ENCODE measurements at places on chromosomes 12 and 14.

GRCh38 chr12:24933694-24934407 lies 15.1 kb downstream of the BCAT1 start:
- DNase-seq: no peak

DNA sequence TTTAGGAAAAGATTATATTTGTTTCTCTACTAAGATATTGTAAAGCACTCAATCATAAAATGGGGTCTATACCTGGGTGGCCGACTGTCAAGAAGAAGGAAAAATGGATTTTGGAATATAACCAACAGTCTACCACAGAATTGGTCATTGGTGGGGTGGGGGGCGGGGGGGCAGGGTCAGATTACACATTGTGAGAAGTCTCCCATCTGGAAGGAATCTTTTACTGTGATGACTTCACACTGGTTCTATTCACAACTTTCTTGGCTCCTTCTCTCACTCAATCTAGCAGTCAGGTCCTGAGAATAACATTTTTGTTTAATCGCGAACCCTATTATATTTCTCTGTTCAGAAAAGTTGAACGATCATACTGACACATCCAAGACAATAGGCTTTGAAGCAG lies 8.7 kb upstream of the CLEC4E start:
- no peak for DNase-seq

- DNase-seq: no peak
Measured at GRCh38 chr12:14896521-14897169, 11.0 kb upstream of the MGP start.

DNA sequence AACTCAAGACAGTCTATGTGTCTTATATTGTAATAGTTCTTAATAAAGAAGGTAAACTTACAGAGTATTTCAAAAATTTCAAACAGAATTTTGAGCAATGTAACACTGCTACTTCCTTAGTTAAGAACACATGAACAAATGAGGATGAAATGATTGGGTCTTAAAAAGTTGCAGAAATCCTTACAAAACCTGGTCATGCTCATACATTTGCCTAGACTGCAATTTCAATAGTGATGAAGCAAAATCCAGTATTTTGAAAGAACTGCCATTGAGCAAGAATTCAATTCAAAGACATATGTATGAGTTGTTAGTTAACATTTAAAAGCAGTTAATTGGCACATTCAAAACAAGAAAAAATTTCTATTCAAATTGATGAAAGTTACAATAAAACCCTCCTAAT lies 17.8 kb upstream of the HIF1A start:
- DNase-seq: no peak

DNA sequence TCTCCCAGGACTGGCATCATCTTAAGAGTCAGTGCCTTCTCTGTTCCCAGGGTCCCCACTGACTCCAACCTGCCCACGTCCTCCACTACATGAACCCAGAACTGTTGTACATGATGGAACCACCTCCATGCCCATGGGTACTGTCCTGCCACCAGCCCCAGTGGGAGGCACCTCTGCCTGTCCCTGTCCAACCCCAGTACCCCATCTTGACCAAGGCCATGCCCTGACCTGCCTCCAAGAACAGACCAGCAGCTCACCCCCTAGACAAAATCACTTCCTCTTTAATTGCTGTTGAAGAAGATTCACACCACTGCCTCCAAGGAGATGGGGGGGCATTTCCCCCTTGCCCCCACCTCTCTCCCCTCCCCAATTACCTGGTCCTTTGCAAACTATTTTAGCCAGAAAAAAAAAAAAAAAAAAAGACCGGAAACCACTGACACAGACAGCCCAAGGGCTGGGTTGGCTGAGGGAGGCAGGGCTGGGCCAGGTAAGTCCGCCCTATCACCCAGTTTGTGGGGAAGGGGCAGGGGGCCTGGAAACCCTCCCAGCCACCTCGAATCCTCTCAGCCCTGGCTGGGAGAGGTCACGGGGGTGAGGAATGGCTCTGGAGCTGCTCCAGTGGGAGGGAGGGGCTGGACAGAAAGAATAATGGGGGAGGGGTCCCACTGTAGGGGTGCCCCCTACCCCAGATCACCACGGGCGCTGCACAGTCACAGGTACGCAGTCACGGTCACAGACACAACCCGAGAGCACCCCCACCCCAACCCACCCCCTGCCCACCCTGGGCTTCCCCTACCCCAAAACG lies 13.4 kb downstream of the AGAP2 start:
- DNase-seq: no peak

DNA sequence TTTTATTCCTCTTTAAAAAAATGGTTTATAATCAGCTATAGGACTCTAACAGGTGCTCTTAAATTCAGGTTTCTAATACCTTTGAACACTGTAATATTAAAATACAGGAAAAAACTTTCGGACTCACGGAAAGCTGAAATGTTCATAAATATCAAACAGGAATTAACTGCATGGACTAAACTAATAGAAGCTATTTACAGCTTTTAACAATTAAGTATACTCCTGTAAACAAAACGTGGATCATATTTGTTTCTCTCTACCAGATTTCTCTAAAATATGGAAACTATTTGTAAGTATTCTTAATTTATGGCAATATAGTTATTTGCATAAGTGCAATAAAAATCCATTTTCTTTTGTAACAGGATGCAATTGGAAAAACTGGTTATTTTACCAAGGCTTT lies 108.9 kb upstream of the RESF1 start:
- no peak for DNase-seq

- no peak for DNase-seq
Measured at GRCh38 chr12:6033546-6033945, 88.5 kb upstream of the ANO2 start.

- DNase-seq: no peak
Measured at GRCh38 chr14:66401449-66402095, 84.6 kb upstream of the CCDC196 start.

DNA sequence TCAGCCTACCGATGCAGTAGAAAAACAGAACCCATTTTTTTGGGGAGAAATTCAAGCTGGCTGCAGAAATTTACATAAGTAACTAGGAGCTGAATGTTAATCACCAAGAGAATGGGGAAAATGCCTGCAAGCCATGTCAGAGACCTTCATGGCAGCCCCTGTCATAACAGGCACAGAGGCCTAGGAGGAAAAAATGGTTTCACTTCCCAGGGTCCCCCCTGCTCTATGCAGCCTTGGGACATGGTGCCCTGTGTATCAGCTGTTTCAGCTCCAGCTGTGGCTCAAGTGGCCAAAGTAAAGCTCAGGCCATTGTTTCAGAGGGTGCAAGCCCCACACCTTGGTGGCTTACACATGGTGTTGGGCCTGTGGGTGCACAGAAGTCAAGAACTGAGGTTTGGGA lies 842.5 kb downstream of the FLRT2 start:
- no peak for DNase-seq

- DNase-seq: no peak
Measured at GRCh38 chr12:41907021-41907420, 237.7 kb downstream of the GXYLT1 start.

DNA sequence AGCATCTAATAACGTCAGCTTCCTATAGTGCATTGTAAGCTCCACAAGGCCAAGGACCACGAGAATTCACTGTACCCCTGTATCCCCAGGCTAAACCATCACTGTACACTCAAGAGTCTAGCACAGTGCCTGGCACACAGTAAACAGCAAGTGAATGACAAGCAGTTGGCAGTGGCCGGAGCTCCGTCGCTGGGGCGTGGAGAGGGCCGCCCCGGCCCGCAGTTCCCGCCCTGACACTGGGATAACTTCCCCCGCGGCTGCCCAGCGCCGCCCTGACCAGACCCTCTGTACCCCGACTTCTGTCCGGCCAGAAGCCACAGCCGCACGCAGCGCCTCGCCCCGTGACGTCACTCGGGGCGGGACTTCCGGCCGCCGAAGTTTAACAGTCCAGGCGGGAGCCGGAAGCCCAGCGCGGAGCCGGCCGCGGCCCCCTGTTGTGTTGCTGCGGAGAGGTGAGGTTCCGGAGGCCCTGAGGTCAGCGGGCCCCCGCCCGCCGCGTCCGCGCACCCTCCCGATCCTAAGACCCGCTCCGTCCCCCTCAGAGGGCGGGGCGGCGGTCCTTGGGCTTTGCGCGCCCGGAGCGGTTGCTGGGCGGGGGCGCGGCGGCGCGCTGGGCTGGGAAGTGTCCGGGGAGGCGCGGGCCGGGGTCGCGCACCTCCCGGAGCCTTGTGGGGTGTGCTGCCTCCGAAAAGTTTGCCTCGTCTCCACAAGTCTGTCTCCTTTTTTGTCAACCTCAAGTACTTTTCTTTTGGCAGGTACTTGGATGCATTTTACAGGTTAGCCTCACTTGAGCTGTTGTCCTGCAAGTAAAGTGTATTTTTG lies at the start of gene NEDD1:
NEDD1 (plus strand) TSS at position 409 of the 822 bp plus-strand sequence. CDS start 2,503 bp downstream, outside the sequence.
- peak; percentile 84 for DNase-seq

DNA sequence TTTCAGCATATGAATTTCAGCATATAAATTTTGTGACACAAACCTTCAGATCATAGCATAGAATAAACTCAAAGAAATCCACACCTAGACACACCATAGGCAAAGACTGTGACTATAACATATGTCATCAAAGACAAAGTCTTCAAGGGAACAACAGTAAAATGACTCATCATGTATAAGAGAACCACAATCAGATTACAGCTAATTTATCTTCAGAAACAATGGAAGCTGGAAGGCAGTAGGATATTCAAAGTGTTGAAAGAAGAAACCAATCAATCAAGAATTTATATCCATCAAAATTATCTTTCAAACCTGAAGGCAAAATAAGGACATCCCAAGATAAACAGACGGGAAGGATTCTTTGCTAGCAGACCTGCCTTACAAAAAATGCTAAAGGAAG lies 29.0 kb downstream of the DLK1 start:
- DNase-seq: no peak

DNA sequence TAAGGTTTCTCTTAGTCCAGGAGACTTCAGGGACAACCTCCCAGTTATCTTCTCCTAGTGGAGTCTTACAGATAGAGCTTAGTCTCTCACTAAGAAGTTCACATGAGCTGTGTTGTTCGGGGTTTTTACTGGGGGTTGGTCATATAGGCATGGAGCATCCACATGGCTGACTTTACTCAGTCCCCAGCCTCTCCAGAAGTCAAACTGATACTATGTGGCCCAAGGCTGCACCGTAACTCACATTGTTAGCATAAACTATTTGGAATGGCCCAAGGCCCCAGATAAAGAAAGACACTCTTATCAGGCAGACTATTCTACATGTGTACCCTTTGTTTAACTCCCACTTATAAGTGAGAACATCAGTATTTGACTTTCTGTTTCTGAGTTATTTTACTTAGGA lies 23.2 kb downstream of the GPR137C start:
- no peak for DNase-seq

DNA sequence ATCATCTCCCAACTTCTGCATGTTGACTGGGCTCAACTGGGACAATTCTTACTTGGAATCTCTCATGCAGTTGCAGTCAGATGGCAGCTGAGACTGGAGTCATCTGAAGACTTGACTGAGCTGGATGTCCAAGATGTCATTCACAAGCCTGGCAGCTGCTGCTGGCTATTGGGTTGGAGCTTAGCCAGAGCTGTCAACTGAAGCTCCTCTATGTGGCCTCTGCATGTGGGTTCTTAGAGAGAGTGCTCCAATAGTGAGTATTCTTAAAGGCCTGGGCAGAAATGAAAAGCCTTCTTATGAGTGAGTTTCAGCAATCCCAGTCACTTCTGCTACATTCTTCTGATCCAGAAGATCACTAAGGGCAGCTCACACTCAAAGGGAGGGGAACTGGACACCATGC lies 440.9 kb downstream of the LRIG3 start:
- DNase-seq: no peak

GRCh38 chr12:93197067-93197593 lies 180.6 kb upstream of the NUDT4 start:
- DNase-seq: no peak

GRCh38 chr12:112362310-112362709 lies 19.9 kb downstream of the HECTD4 start:
- no peak for DNase-seq

DNA sequence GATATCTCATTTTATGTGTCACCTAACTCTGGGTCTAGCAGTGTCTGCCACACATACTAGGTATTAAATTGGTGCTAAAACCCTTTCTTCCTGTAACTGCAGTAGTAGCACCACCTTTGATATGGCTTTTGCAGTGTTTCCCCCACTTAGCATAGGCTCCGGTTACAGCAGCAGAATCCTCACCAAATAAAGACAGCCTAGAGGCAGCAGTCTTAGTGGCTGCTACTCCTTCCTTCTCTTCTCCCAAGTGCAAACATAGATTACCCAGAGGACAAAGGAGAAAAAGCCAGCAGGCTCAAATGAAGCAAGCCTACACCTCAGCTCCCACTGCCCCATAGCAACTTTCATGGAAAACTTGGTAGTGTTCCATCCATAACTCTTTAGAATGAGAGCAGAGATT lies 30.1 kb upstream of the ABCC9 start:
- no peak for DNase-seq

DNA sequence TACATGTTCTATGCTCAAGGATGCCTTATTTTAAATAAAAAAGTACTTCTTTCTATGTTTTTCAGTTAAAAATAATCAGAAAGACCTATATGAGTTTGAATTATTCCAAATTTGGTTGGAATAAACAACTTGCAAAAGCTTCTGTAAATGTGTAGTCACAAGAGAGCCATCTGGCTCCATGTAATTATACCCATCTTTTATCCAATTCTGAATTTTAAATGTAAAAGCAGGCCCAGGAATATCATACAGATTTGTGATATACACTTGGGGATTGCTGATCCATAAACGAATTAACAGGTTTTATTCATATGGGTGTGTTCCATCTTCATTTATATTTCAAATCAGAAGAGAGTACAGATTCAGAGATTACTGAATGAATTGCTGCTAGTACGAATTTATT lies 329.2 kb upstream of the LRFN5 start:
- DNase-seq: no peak

DNA sequence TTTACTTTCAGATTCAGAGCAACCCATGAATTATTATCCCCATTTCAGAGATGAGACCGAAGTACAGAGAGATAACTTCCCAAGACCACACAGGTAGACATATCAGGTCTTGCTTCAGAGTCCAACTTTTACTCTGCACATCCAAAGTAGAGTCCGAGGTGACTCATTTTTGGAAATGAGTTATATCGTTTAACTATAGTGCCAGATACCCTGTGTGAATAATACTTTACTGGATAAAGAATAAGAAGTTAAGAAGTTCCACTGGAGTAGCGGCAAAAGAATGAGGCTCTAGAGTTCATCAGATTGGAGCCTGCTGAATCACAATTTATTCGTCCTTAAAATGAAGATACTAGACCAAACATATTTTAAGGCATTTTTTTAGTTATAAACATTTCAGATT lies 124.7 kb downstream of the EPS8 start:
- DNase-seq: no peak
